ENCODE measurements at places on chromosomes 1 and 21.

DNA sequence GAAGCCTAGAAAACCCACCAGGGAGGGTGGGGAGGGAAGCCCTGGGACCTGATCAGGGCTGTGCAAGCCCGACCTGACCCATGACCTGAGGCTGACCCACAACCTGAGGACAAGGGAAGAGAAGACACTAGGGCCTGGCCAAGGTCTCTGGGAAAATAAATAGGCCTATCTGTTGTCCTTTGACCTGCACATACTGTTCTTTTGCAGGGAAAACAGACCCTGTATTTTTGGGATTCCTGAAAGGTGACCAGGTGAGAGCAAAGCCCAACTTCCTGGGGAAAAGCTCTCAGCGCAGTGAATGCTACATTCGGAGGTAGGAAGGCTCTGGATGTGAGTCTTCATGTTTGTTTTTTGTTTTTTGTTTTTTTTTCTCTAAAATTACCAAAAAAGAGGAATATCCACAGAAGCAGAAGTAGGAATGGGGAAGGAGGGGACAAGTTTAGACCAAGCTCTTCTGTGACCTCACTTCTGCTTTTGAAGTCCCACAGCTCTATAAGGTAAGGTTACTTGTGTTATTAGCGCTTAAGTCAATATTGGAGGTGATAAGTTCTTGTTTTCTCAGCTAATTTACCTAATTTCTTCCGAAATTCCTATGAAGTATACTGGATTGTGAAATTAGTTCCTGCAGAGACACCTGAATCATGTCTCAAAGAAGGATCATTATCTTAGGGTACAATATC is 26.2 kb upstream of the LYST start:
- no peak for DNase-seq

DNA sequence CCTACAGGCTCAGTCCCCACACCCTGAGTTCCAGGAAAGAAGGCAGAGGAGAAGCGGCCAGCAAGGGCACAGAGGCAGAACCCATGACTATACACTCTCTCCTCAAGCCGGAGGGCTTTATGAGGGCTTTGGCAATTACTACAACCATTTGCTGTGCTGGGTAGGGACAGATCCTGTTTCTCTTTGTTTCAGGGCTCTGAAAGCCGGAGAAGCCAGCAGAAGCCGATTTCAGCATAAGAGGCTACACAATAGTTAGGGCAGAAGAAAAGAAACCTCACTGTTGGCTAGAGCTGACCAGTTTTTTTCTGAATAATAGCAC is 13.9 kb downstream of the GPR3 start:
- DNase-seq, result no peak

GRCh38 chr1:80056179-80056578 is 1049.6 kb upstream of the ADGRL4 start:
- no peak for DNase-seq

DNA sequence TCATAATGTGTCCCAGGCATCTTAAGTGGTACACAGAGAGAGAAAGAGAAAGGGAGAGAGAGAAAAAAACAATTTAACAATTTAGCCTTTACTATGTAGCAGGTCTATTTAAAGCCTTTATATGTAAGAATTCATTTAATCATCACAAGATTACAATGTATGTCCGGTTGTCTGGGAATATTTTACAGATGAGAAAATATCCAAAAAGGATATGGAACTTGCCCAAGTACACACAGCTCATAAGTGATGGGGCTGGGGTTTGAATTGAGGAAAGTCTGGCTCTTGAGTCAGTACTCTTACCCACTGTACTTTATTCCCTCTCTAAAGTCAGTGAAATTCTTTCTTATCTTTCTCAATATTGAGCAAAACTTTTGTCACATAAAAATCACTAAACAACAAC is 104.6 kb downstream of the LYPLAL1 start:
- no peak for DNase-seq

- DNase-seq, result no peak
These were observed 320.4 kb downstream of the RWDD3 start for GRCh38 chr1:95554408-95554807.

GRCh38 chr1:186654741-186655140 is 25.5 kb downstream of the PTGS2 start:
- DNase-seq, result no peak

- no peak for DNase-seq
These were observed 23.5 kb downstream of the ANGPTL1 start for GRCh38 chr1:178847396-178847849.

DNA sequence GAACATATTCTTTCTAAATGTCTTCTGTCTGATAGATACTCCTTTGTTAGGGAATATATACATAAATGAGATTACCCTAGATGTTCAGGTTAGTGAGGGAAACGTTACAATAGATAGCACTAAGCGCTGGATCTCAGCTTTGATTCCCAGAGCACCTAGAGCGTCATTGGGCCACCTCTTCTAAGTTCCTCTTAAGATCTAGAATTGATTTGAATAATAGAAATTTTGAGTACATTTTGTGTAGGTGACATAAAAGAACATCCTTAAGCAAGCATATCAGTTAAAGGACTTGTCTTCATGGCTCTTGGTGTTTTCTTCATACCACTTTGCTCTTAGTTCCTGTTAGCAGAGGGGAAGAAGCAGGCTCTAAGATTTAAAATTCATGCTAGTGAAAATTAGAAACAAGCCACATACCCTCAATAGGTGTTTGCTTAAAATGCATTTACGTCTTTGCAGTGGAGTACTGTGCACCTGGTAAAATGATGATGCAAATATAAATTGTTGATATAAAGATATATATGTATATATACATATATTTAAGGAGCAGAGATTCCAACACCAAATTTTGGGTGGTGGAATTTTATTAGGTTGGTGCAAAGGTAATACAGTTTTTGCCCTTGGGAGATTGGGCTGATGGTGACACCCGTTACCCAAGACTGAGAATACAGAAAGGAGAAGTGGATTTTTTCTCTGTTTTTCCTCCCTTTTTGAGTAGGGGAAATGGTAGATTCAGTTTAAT is 47.1 kb downstream of the DYRK1A start:
- DNase-seq, result no peak

GRCh38 chr1:163820226-163820625 is 498.5 kb downstream of the NUF2 start:
- DNase-seq, result no peak

DNA sequence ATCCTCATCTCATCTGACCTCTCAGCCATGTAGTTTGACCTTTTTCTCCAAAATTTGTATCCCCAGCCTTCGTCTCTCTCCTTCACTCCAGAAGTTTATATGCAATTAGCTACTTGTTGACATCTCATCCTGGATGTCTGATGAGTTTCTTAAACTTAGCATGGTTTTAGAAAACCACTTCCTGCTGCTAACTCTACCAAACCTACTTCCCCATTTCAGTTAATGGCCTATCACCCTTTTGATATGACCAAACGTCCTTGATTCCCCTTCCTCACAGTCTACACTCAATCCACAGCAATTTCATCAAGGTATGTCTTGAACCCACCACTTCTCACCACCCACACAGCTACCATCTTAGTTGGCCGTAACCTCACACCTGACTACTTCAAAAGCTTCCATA is 121.9 kb downstream of the LRRC40 start:
- no peak for DNase-seq

Measured in activated gamma-delta T cell treated with Interleukin-2 at 50 U/mL for 16 hours (primary cell).